Activated CD4-positive, alpha-beta T cell treated with anti-CD3 and anti-CD28 coated beads, Interleukin-2, Interleukin-4, amounts not matched to agents 100 ng/mL and 50 ng/mL, durations not matched to agents 16 hours and 8 hours (primary cell): ENCODE measurements at places on chromosomes 11 and 22.

DNA sequence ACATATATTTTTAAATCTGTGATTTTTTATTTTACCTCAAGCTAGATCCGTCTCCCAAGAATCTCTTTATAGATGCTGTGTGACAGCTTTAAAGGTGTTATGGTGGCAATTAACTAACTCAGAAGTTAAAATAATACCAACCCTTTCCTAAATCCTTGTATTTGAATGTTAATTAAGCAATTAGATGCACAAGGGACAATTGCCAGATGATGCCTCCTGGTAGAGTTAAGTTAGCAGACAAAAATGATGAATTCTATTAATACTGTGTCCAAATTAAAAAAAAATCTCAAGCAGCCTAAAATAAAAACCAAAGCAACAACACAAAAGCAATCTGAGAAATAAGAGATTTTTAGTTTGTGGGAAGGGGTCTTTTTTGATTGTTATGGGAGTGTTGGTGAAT is 78.9 kb downstream of the FANCF start:
- no peak for DNase-seq

GRCh38 chr22:39150848-39151215 is 1.6 kb downstream of the CBX7 start:
- no peak for DNase-seq

DNA sequence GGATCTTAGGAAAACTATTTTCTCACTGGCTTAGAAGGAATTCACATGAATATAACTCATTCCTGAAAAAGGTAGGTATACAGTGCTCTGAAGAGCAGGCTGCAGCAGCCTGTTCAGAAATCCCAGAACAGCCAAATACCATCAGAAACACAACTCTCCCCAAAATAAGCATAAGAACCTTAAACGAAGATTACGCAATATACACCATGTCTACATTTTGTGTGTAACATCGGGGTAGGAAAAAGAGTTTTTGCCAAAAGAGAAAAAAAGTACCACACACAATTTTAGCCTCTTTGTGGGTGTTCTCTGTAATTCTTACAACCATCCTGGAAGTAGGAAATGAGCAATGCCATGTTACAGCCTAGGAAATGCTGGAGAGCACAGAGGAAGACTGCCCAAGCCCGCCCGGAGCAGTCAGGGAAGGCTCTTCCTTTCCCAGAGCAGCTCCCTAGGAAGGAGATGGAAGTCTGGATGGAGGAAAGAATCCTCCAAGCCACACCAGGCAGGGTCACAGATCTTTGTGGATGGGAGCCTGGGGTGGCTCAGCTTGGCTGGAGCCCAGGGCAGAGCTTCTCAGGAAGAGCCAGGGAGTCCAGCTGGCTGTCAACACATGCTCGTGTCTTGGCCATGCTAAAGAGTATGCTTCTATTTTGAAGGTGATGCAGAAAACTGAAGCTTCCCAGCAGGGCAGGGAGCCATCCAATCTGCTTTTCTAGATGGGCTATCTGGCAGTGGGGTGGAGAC is 49.7 kb upstream of the ARFGAP3 start:
- DNase-seq = no peak

DNA sequence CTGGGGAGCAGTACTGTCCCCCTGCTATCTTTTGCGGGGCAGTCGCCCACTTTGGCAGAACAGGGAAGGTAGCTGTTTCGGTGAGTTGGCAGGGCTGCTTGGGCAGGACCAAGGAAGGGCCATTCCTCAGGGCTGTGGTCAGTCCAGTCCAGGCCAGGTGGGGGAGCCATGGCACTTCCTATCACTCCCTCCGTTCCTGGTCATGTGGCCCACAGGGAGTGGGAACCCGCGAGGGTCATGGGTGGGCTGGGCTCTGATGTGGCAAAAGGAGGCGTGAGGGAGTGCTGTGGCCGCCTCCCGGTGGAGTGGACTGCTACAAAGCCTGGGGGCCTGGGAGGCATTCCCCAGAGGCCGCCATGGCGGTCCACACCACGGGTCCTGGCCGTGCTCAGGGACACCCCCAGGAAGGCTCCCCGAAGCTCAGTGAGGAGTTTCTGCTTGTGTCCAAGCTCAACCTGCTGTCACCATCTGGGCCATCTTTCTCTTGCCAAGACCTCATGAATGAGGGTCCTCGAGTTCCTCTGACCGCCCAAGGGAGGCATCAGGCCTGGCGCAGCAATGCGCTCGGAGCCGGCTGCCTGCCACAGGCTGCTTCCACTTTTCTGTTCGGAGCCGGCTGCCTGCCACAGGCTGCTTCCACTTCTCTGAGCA is 11.9 kb downstream of the CHID1 start:
- DNase-seq = no peak

- no peak for DNase-seq
These were observed 14.5 kb downstream of the AHNAK start for GRCh38 chr11:62532096-62532495.

DNA sequence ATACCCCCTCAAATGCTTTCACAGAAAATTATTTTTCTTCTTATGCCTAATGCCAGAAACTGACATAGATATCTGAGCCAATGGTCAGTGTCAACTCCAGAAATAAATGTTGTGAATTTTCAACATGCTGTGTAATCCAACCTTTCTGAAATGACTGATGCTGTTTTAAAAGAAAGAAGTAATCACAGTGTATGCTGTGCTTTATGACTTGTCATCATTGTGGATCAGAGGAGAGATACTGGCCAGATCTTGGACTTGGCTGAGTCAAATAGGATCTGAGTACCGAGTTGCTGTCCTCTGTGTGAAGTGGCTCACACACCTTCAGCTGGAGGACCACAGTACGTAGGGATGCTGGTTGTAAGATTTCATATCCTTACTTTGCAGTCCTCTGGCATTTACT is 89.9 kb upstream of the ARHGAP20 start:
- no peak for DNase-seq
